ENCODE measurements at places on chromosomes 16 and 17.

GRCh38 chr16:78791011-78791410 lies 691.6 kb downstream of the WWOX start:
- DNase-seq, result no peak

DNA sequence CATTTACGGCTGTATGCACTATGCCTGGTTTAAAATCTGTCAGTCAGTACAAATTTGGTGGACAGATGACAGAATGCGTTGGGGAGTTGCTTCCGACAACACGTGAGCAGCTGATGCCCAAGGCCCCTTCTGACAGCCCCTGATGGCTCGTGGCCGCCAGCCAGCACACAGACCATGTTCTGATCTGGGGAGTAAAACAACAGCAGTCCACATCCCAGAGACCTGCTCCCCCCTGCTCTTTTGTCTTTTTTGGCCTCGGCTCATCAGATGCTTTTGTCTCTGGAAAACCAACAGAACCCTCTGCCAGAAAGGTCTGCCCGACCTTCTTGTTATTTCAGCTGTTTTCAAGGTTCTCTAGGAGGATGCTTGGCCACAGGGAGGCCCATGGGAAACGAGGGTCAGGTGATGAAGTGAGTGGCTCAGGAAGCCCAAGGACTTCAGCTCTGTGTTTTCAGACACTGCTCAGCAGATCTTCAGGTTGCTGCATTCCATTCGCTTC lies 10.8 kb downstream of the ARSG start:
- no peak for DNase-seq

DNA sequence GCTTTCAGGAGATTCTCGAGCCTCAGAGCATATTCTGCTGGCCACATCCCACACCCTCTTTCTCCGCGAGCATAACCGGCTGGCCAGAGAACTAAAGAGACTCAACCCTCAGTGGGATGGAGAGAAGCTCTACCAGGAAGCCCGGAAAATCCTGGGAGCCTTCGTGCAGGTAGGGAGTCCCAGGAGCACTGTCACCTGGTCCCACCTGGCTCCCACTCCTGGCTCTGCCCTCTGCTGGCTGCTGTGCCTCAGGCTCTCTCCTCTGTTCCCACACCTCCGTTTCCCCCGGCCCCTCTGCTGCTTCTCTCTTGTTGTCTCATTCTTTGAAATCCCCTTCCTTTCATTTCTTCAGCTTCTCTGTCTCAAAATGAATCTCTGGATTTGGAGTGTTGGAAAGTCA lies 16.4 kb downstream of the LPO start:
- no peak for DNase-seq

- peak; percentile 65 for DNase-seq
Observed at GRCh38 chr17:42937712-42938596, 26.3 kb downstream of the AARSD1 start.

DNA sequence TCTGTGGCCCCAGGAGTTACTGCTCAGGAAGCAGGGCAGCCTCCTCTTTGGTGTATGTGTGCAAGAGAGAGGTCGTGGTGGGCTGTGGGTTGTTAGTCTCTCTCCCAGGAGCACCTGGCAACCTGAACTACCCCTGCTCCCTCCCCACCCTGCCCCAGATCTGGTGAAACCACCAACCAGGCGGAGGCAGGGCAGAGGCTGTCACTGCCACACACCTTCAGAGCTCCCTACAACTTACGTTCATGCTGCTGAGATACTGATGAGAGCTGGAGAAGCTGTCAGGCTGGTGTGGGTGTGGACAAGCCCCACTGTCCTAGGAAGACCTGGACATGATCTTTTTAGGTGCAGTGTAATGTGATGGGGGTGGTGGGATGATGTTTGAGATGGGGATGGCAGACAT lies 24.3 kb downstream of the GOSR2 start:
- DNase-seq, result no peak

DNA sequence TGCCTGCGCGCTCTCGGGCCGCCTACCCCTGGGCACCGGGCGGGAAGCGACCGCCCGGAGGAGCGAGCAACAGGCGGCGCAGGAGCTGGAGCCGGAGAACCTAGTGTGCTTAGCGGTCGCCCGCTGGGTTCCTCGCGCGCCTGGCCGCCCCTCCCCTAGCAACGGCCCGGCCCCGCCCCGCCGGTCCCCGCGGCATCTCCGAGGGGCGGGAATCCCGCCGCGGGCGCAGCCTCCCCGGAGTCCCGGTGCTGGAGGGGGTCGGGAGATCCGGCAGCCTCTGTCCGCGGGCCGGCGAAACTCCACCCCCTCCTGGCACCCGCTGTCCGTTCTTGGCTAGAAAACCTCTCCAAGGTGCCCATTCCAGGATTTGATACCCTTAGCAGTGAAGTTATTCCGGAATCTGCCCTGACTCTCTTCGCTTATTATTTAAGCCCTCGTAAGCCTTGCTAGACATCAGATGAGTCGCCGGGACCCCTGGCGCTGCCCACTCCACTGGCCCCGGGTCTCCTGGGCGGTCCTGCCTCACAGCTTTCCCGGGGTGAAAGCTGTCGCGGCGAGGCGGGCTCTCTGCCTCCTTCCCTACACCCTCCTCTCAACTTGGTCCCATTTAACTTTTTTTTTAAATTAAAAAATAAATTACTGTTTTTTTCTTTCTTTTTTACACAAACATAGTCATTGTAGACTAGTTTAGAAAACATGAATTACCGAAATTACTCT lies at the start of gene RPRML:
TSS of gene RPRML (minus strand) at position 107 of the 717 bp plus-strand sequence. CDS start 246 bp downstream, outside the sequence.
- DNase-seq, result peak; percentile 75

DNA sequence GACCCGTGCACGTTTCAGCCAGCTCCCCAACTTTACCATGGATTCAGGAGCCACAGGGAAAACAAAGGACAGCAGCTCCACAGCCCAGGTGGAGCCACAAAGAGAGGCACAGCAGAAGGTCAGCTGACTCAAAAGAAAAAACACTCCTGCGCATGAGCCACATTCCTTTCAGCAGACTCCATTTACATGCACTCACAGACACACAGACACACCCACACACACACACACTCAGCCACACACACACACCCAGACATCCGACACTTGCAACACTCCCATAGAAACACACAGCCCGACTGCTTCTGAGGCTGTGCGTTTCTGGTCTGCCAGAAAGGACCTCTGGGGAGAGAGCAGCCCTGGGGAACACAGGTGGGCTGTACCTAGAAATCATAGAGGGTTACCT lies 2335.5 kb downstream of the TP53TG3F start:
- no peak for DNase-seq

DNA sequence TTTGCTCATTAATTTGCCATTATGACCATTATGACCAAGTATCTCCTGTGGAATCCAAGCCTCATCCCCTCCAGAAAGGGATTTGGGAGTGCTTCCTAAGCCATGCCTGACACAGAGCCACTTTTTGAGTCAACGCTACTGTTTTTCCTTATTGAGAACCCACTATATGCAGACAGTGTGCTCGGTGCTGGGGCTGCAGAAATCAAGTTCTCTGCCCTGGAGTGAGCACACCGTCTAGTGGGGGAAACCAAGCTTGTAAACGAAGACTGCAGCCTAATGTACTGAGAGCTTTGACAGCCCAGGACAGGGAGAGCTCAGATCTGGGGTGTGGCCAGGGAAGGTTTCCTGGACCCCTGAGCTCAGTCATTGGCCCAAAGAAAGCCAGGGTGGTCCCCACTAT lies 111.0 kb downstream of the ENGASE start:
- no peak for DNase-seq

DNA sequence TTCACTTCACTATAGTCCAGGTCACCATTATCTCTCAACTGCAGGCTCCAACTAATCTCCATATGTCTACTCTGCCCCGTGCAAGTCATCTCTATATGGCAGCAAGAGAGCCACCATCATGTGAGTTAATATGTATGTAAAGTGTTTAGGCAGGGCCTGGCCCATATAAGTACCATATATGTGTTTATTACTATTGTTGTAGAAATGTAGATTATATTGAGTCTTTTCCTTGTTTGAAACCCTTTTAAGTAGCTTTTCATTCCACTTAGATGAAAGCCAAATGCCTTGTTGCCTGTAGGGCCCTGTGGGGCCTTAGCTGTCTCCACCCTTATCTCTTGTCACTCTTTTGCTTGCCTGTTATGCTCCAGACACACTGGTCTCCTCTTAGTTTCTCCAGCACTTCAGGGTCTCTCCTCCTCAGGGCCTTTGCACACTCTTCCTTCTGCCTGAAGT lies 164.0 kb downstream of the PHKB start:
- no peak for DNase-seq

GRCh38 chr17:72614871-72615626 lies 477.4 kb downstream of the SLC39A11 start:
- no peak for DNase-seq

- no peak for DNase-seq
Observed at GRCh38 chr16:27481282-27481934, 68.3 kb downstream of the GTF3C1 start.

GRCh38 chr17:50144845-50145531 lies 5.5 kb downstream of the PPP1R9B start:
- DNase-seq, result no peak

DNA sequence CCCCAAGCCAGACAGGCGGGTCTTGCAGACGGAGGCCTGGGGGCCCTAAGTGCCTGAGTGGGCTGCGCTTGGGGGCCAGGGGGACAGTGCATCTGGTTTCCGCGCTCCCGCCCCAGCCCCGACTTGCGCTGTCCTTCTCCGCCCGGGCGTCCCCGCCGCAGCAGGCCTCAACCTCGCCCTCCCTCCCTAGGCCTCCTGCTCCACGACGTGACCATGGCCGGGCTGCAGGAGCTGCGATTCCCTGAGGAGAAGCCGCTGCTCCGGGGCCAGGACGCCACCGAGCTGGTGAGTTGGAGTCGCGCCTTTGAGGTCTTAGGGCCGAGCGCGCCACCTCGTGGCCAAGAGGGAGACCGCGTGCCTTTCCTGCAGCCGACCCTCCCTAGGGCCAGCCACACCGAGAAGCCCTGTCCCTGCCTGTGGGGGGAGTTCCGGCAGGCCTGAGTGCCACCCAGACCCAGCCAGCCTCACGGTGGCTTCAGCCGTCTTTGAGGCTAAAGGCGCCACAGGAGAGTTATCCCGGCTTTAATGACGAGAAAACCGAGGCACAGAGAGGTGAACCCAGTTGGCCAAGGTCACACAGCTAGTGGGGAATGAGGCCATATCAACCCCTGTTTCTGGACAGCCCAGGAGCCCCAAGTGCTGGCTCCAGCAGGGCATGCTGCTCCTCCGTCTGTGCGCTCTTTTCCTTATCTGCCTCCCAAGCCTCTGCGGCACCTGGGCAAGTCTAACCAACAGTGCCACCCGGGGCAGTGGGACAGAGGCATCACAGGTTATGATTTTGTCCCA lies 12.2 kb upstream of the NDRG4 start:
- DNase-seq, result peak; percentile 77

DNA sequence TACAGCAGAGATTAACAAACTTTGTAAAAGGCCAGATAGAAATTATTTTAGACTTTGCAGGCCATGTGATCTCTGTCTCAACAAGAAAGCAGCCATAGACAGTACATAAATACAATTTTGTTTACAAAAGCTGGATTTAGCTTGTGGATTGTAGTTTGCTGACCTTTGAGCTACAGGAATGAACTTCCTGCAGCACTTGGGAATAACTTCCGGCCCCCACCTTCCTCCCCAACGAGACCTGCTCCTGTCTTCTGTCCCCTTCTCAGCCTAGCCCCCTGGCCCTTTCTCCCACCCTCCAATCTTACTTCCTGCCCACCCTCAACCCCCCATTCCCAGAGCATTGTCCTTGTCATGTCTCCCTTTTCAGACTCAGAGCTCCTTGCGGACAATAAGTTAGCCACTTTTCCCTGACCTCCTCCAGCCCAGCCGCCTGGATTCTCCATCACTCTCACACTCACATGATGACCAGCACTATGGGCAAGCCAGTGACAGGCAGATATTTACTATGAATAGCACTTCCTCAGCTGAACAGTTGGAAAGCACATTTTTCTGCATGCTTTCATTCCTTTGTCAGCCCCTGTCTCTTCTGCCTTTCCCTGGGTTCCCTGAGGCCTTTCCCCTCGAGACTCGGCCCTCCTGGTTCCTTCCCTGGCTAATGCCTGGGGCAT lies 27.6 kb upstream of the DLX3 start:
- no peak for DNase-seq

- no peak for DNase-seq
Observed at GRCh38 chr17:14701886-14702285, 401.0 kb downstream of the HS3ST3B1 start.

GRCh38 chr17:33493566-33493965 lies 200.5 kb upstream of the ASIC2 start:
- DNase-seq, result no peak

GRCh38 chr16:31081428-31082351 lies 7.1 kb downstream of the PRSS53 start:
- no peak for DNase-seq

DNA sequence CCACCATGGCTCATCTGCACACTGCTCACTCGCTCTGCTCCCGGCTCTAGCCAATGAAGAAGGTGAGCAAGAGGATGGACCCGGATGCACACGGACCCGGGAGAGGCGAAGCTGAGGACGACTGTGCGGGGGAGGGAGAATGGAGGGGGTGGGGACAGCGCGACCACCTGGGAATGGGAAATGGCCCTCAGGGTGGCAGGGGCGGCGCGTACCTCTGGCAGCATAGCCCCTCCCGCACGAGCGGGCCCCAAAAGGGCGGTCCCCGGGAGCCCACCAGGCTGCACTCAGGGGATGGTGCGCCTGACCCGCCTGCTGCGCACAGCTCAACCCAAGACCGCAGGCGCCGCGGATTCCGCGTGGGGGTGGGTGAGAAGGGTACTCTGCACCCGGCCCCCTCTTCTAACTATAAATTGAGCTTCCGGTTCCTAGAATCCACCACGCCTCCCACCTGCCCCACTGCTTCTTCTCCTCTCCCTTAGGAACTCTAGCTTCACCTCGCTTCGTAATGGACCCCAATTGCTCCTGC lies 6.1 kb downstream of the MT1H start:
- no peak for DNase-seq

GRCh38 chr17:33838281-33838680 lies 416.8 kb upstream of the CCL2 start:
- DNase-seq, result no peak
